Ovary (tissue), 10 donors: ENCODE measurements at places on chromosomes 2 and 18. TPM values are rescaled to one million over a fixed set of nuclear protein-coding genes. Genes with fewer than 3 reads are reported as not detected.

Gene INHBB
- 6.9 TPM for polyA plus RNA-seq

GRCh38 chr2:129802290-129802689, 177.2 kb upstream of the RAB6C start:
- H3K4me1 ChIP-seq, result no peaks in the 10 kb centered on the region
- no peak for DNase-seq
- no peak overlapping the region for H3K27ac ChIP-seq
- H3K27me3 ChIP-seq, result no peaks in the 10 kb centered on the region

GRCh38 chr18:29160170-29160569, 983.2 kb upstream of the CDH2 start:
- H3K27ac ChIP-seq, result no peak overlapping the region
- no peaks in the 10 kb centered on the region for H3K4me1 ChIP-seq
- DNase-seq, result no peak
- no peaks in the 10 kb centered on the region for H3K27me3 ChIP-seq

DNA sequence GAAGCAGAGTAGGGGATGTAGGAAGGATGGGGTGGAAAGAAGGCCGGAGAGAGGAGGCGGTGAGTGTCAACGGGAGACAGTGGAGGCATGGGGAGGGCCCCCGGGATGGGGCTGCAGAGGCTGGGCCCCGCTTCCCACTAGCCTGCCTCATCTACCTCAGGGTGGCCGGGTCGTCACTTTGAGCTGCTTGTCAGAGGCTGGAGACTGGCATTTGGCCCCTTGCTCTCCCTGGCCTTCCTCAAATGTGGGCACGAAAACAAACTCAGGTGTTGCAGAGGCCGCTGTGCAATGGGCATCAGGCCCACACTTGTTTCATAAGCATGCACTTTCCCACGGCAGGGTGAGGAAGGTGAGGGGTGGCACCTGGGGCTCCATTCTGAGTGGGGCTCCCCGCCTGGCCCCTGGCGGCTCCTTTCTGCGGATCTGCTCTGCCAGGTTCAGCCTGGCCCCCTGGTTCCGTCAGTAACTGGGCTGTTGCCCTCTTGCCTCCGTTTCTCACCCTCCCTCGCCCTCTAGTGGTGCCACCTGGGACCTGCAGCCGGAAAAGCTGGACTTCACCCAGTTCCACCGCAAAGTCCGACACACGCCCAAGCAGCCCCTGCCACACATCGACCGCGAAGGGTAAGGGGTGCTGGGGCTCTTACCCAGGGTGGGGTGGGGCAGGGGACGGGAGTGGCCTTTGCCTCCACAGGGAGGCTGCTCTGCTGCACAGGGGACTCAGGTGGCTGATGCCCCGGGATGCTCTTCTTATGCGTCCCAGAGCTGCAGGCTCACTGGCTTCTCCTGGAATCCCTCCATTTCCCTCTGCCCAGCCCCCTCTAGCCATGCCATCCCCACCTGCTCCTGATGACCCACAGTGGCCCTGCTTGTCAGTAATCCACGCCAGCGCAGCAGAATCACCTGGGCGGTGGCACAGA, 125.4 kb downstream of the CTIF start:
- DNase-seq, result peak; percentile 85
- H3K4me3 ChIP-seq, result no peak overlapping the region
- no peak overlapping the region for H3K27ac ChIP-seq
- no peaks in the 10 kb centered on the region for H3K36me3 ChIP-seq

DNA sequence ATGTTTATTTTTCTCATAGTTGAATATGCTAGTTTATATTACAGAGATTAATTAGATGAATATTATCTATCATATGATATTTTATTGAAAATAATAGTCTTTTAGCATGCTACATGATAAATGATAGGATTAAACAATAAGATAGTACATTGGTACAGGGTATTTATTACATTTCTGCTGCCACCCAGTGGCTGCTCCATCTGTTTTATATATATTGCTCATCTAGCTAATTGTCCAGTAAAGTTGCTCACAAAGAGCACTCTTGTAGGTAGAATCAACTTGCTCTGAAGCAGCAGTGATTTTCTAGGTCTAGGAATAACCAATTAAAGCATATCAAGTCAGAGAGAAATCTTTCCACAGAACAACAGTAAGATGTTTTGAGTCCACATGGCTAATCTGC, 183.3 kb downstream of the ASXL3 start:
- DNase-seq, result no peak
- no peak overlapping the region for H3K4me3 ChIP-seq
- H3K4me1 ChIP-seq, result no peaks in the 10 kb centered on the region
- H3K27ac ChIP-seq, result no peak overlapping the region

DNA sequence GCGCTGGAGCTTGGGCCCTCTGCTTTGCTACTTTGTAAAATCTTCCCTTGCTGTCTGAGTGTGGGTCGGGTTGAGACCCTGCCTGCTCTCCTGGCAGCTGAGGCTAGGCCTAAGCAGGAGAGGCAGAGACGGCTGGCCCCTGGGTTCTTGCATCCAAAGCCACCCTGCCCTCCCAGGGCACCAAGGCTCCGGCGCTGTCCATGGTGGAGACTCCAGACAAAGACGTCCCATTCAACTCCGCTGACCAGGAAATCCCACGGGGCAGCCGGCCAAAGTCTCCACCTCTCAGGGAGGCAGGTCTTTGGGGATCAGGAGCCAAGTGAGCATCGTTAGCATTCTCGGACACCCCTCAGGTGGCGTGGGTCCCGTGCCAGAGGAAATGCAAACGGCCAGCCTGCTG, 2.6 kb upstream of the PRLH start:
- H3K27me3 ChIP-seq, result no peaks in the 10 kb centered on the region
- no peak overlapping the region for H3K27ac ChIP-seq
- DNase-seq, result no peak
- peaks cover 7% of the 10 kb centered on the region for H3K4me1 ChIP-seq
- no peaks in the 10 kb centered on the region for H3K36me3 ChIP-seq
- no peak overlapping the region for H3K4me3 ChIP-seq
